CD4-positive, alpha-beta T cell (primary cell): ENCODE measurements at places on chromosomes 7 and 10.

GRCh38 chr10:86091216-86091615 lies 275.4 kb downstream of the GRID1 start:
- no peak for DNase-seq

DNA sequence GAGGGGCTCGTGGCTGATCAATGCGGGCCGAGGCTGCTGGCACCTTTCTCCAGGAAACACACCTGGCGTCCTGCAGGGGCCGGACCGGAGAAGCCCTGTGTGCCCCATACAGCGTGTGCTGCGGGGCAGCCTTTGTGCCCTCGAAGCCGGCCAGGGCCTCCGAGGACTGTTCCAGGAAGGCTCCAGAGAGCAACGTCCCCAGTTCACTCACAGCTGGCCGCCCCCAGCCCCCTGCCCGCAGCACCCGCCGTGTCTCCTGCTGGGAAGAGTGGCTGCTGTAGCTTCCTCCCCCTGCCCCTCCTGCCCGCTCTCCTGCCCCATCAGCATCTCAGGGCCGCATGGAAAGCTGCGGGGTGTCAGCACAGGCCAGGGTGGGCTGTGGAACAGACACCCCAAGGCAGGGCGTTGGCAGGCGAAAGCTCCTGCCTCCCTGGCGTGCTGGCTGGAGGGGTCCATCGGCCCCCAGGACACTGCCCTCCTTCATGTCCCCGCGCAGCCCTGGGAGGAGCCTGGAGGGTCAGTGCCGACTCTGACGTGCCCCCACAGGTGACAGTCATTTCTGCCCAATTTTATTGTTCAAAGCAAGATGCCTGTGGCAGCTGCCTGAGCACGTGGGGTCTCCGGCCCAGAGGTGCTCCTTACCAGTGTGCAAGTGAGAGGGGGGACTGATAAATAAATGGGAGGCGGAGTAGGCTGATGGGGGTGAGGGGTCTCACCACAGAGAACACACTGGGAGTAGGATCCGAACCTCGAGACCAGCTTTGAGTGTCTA lies 95.8 kb upstream of the DIP2C start:
- DNase-seq: no peak

DNA sequence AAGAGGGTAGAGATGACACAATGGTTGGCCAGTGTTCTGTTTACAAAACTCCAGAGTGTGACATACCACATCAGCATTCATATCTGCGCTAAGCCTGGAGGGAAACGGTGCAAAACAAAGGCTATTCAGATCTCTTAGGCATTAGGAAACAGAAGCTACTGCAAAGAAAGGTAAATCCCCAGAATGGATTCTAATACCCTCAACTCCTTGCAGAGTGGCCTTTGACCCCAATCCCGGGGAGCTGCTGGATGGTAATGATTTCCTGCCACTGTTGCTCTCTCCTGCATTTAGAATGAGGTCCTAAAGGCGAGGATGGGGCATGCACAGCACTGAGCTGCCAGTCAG lies 65.2 kb downstream of the AOAH start:
- no peak for DNase-seq

- no peak for DNase-seq
These were observed 61.6 kb upstream of the GPR26 start for GRCh38 chr10:123604506-123604905.

- DNase-seq: no peak
These were observed 26.6 kb upstream of the FAM20C start for GRCh38 chr7:165661-166337.

DNA sequence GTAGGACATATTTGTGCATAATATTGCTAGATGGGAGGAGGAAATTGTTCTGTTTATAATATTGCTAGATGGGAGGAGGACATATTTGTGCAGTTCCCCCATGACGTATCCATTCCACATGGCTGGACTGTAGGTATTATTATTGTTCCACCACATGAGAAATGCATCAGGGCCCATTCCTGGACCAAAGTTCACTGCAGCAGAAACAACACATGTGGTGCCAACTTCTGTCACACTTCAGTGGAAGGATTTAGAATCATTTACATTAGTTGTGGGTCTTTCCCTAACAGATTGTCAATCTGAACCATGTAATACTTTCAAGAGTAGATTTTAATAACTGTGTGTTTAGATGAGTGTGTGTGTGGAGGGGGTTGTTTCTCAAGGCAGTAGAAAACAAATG lies 32.7 kb upstream of the MACC1 start:
- no peak for DNase-seq
